ENCODE measurements at places on chromosomes 12 and 14.

GRCh38 chr14:94450722-94451090 is 1.9 kb downstream of the SERPINA11 start:
- H3K27ac ChIP-seq: no peak overlapping the region
- peaks cover 5% of the 10 kb centered on the region for H3K36me3 ChIP-seq
- peaks cover 3% of the 10 kb centered on the region for H3K27me3 ChIP-seq
- H3K4me1 ChIP-seq: peaks cover 29% of the 10 kb centered on the region
- H3K4me3 ChIP-seq: no peak overlapping the region

GRCh38 chr12:49598527-49598926 is 6.9 kb downstream of the FAM186B start:
- no peaks in the 10 kb centered on the region for H3K4me1 ChIP-seq
- H3K27me3 ChIP-seq: no peaks in the 10 kb centered on the region
- DNase-seq: no peak
- H3K4me3 ChIP-seq: no peak overlapping the region
- peaks cover 2% of the 10 kb centered on the region for H3K36me3 ChIP-seq

DNA sequence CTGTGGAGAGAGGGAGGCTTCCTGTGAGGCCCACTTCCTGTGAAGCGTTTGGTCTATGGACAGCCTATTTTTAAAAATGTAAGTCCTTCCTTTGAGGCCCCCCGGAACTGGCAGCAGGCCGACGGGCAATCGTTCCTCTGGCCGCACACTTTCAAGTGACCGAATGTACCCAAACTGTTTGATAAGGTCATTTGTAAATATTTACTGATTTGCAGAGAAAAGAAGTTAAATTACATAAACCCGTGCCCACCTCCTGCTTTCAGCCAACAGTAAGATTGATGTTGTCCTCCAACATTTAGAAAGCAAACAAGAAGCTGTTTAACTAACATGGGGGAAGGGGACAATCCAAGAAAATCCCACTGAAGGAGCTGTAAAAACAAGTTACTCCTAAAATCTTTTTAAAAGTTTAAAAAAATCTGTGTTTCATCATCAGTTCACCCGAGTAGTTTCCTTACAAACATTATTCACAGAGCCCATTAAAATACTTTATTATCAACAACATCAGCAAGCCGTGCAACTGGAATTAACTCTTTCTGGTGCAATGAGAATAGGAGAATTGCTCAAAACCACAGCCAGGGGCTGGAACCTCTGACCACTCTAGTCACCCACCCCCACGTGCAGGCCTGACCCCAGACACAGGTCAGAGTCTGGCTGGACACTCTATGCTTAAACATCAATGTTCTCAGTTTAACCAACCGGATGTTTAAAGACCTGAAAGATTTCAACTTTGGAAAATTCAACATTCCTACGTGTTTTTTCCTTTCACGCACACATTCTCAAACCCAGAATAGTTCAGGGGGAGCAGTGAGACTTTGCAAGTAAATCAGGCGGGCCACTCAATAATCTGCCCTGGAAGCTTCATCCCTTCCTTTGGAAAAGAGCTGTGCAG is 65.3 kb downstream of the FOXN3 start:
- no peak for DNase-seq
- H3K4me3 ChIP-seq: no peak overlapping the region
- H3K27ac ChIP-seq: no peak overlapping the region
- H3K36me3 ChIP-seq: peaks cover 17% of the 10 kb centered on the region
- H3K4me1 ChIP-seq: peaks cover 17% of the 10 kb centered on the region
- H3K27me3 ChIP-seq: peaks cover 89% of the 10 kb centered on the region

DNA sequence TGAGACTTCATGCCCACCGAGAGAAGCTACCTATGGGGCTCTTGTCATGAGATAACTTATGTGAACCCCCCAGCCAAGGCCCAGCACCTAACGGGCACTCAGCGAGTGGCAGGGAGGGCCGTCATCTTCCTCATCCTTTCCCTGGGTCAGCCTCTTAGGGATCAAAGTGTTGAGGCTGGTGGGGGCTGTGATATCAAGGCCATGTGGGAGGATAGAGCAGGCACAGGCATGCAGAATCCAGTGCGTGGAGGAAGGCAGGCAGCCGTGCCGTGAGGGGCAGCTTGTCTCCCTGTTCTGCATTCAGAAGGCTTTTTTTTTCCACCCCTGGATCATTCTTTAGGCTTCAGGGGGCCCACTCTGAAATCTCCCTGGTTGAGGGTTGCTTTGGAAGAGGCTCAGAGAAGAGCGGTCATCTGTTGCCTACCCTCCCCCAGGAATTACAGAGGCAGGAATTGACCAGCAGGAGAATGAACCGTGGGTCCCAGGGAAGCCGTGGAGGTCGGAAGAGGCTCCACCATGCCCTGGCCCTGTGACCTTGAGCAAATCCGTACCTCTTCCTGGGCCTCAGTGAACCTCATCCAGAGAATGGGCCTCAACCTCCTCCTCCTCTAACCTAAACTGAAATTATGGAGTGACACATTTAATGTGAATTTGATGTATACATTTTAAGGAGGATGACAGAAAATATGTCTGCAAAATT is 62.8 kb downstream of the BEGAIN start:
- H3K4me3 ChIP-seq: no peak overlapping the region
- DNase-seq: no peak
- no peaks in the 10 kb centered on the region for H3K27me3 ChIP-seq
- no peaks in the 10 kb centered on the region for H3K4me1 ChIP-seq
- no peaks in the 10 kb centered on the region for H3K36me3 ChIP-seq

DNA sequence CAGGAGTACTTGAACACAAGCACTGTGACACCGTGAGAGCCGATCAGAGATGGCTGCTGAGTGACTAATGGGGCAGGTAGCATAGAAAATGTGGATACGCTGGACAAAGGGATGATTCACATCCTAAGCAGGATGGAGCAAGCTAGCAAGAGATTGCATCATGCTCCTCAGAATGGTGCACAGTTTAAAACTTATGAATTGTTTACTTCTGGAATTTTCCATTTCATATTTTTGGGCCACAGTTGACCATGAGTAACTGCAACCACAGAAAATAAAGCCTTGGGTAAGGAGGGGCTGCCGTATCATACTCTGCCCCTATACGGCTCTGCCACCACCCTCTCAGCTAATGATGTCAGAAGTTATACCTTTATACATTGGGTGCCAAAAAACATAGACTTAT is 23.3 kb upstream of the MARK3 start:
- H3K36me3 ChIP-seq: peaks cover 4% of the 10 kb centered on the region
- H3K4me3 ChIP-seq: no peak overlapping the region
- H3K27me3 ChIP-seq: no peaks in the 10 kb centered on the region
- DNase-seq: no peak
- H3K27ac ChIP-seq: no peak overlapping the region

DNA sequence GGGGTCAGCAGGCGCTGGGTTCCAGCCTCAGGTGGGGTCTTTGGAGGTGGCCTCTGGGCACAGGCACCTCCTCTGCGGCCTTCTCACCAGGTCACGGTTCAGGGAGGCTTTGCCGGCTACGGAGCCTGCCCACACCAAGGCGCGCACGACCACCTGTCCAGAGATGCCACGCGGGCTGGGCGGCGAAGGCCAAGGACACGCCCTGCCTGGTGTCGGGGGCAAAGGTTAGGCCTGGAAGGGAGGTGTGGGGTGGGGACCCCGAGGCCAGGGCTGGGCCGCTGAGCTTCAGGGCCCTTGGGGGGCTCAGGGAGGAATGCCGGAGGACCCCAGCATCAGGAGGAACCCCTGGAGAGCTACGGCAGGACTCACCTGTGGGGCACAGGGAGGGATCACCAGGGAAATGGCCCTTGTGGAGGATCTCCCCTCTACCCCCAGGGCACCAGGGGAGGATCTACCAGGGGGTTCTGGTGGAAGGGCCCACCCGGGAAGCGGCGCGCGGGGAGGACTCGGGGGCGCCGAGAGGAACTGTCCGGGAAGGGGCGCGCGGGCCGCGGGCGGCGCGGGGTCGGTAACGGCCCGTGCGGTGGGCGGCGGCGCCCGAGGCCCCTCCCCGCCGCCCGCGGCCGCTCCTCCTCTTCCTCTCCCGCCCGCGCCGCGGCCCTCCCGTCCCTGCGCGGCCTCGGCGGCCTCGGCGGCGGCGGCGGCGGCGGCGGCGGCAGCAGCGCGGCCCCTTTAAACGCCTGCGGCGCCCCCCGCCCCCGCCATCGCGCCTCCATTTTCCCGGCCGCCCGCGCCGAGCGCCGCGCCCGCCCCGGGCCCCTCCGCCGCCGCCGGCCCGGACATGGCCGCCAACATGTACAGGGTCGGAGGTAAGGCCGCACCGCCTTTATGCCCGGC is at the start of gene MTA1:
Gene MTA1 (plus strand): TSS at position 633 of the 897 bp plus-strand sequence. CDS start 209 bp downstream, at position 842.
- H3K4me1 ChIP-seq: peaks cover 16% of the 10 kb centered on the region
- no peaks in the 10 kb centered on the region for H3K27me3 ChIP-seq
- peak within 1 kb of the TSS; percentile 88 for H3K4me3 ChIP-seq
- peaks cover 3% of the 10 kb centered on the region for H3K36me3 ChIP-seq
- DNase-seq: no peak
- H3K27ac ChIP-seq: peak within 1 kb of the TSS; percentile 96

DNA sequence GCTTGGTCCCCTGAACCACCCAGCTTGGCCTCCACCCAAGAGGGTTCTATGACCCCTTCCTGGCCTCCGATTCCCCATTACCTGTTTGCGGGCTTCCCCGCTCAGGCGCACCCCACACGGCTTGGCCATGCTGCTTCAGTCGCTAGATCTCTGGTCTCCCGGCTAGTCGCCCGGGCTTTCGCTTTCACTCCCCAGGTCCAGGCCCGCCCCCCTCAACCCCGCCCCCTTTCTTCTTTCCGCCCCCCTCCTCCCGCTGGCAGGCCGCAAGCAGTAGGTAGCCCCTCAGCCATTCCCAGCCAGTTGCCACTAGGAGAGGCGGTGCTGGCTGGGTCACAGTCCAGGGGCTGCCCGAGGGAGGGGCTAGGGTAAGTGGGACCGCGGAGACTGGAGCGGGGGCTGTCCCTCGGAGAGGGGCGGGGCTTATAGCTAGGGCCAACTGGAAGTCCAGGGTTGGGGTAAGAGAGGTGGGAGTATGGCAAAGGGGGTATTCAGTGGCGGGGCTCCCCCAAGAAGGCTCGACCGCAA is at the start of gene PSME2:
Gene PSME2 (minus strand): TSS at position 158 of the 525 bp plus-strand sequence. CDS start 29 bp downstream, at position 129.
- H3K36me3 ChIP-seq: peaks cover 7% of the 10 kb centered on the region
- H3K27ac ChIP-seq: peak within 1 kb of the TSS; percentile 97
- no peaks in the 10 kb centered on the region for H3K27me3 ChIP-seq
- peak; percentile 96 for DNase-seq
- H3K4me3 ChIP-seq: peak within 1 kb of the TSS; percentile 99
- peaks cover 22% of the 10 kb centered on the region for H3K4me1 ChIP-seq

- H3K4me3 ChIP-seq: no peak overlapping the region
- peaks cover 11% of the 10 kb centered on the region for H3K4me1 ChIP-seq
- DNase-seq: no peak
- no peaks in the 10 kb centered on the region for H3K27me3 ChIP-seq
- peaks cover 2% of the 10 kb centered on the region for H3K36me3 ChIP-seq
These were observed 33.7 kb upstream of the SELPLG start for GRCh38 chr12:108667349-108667748.

DNA sequence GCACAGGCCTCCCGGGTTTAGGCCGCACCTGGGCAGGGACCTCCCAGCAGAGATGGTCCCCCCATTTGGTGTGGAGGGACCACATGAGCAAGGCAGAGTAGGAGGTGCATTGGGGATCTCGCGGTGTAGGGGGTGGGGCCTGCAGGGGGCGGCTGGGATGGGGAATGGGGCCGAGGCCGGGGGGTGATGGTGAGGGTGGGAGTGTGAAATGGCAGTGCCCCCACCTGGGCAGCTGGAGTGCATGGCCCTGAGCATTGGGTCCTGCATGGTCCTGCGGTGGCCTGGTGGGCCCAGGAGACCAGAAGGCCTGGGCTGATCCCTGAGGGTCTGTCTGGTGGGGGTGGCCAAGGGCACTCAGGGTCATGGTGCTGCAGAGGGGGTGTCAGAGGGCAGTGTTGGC is 111.8 kb downstream of the KIF26A start:
- H3K27ac ChIP-seq: no peak overlapping the region
- H3K36me3 ChIP-seq: no peaks in the 10 kb centered on the region
- H3K4me3 ChIP-seq: no peak overlapping the region

DNA sequence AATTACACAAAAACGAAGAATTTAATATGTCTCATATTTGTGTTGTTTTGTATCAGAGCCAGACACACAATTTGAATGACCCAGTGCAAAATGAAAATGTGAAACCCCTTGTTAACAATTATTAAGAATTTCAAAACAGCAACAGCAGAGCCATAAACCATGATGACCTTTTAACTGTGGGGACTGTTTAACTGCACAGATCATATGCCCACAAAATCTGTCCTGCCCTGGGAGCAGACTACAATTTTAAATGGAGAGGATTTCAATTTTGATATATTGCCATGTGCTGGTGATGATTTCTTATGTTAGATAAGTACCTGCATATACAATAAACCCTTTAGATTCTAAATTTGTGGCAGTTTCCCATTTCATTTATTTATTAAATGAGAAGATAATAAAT is 455.5 kb upstream of the MGAT4C start:
- no peak for DNase-seq
- H3K4me3 ChIP-seq: no peak overlapping the region
- no peaks in the 10 kb centered on the region for H3K27me3 ChIP-seq
- peaks cover 3% of the 10 kb centered on the region for H3K36me3 ChIP-seq
- no peaks in the 10 kb centered on the region for H3K4me1 ChIP-seq

DNA sequence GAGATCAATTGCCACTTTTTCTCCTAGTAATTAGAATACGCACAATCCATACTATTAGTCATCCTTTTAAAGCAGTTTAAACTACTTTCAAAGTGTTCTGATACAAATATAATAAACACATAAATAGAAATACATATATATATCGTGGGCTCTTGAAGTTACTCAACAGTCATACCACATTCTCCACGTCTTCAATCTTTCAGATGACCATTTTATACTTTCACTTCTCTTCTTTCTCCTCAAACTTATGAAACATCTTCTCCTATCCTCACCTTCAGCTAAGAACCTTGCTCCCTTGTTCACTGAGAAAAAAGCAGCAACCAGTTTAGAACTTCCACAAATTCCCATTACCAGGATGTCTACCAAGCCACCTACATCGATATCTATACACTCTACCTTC is 19.2 kb downstream of the CEP290 start:
- DNase-seq: no peak
- H3K4me1 ChIP-seq: no peaks in the 10 kb centered on the region
- peaks cover 6% of the 10 kb centered on the region for H3K36me3 ChIP-seq
- no peak overlapping the region for H3K27ac ChIP-seq
- no peaks in the 10 kb centered on the region for H3K27me3 ChIP-seq

DNA sequence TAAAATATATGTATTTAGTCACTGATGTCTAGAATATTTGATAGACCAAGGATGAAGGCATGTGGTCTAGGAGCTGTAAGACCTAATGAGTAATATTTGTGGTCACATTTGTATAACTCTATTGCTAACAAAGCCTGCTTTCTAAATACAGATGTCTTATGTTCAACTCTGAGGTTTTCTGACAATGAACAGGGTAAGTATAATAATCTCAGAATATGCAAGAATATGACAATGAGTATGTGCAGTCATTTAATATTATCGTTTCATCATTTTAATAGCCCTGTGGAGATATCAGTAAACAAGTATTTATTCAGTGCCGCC is 389.6 kb downstream of the LRIG3 start:
- no peak for DNase-seq
- no peaks in the 10 kb centered on the region for H3K36me3 ChIP-seq
- H3K4me1 ChIP-seq: peaks cover 10% of the 10 kb centered on the region
- no peaks in the 10 kb centered on the region for H3K27me3 ChIP-seq
- H3K27ac ChIP-seq: no peak overlapping the region

- peaks cover 5% of the 10 kb centered on the region for H3K4me1 ChIP-seq
- H3K36me3 ChIP-seq: no peaks in the 10 kb centered on the region
- no peak overlapping the region for H3K27ac ChIP-seq
These were observed 12.4 kb upstream of the SYNDIG1L start for GRCh38 chr14:74438351-74438915.
